Activated CD4-positive, alpha-beta T cell treated with anti-CD3 and anti-CD28 coated beads for 4 hours (primary cell): ENCODE measurements at places on chromosomes 11 and 22.

DNA sequence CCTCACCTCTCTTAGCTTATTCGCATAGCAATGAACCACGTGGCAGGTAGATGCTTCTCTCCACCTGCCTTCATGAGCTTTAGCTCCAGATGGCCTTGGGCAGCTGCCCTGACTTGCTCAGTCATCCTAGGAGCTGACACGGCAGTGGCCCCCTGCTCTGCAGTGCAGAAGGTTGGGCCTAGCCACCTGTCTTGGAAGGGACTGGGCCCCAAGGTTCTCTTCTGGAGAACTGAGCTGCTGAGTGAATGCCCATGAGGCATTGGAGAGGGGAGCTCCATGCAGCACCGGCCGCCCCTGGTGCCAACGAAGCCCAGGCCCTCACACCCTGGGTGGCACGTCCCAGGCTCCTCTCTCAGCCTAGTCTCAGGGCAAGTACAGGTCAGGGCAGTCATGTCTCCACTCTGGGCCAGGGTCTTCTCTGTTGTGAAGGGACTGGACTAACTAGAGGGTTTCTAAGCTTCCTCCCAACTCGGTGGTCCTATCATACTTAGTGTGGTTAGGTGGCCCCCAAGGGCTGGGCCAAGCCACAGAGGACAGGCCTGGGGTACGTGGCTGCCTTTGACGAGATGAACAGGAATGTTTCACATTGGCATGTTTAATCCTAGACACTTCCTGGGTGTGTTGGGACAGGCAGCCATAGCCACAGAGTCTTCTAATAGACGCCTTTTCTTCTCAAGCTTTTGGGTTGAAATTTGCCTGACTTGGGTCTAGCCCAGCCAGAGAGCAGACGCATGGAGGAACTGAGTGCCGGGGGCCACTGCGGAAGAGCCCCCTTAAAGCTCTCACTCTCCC lies 47.9 kb downstream of the ALX4 start:
- DNase-seq = no peak

DNA sequence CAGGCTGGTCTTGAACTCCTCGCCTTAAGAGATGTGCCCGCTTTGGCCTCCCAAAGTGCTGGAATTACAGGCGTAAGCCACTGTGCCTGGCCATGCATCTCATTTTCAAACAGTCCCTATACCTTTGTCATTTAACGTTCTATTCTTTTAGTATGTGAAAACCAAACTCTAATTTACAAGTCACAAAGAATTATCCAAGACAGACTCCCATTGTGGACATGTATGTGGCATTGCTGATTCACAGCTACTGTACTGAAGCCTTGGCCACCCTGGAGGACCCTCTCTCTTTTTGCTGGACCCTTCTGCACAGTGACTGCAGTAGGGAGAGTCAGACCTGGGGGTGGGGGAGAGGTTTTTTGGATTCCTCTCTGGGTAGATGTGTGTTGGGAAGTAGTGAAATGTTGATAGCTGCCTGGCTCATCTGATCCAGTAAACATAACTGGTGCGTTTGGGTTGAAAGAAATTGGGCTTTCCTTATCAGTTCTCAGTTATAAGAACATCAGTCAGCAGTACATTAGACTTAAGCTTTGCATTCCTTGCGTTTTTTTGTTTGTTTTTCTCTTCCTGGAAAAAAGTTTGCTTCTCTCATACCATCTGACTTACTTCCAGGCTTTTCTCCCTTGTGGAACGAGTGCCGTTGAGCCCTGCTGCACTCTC lies 65.9 kb downstream of the MED15 start:
- DNase-seq = no peak

GRCh38 chr11:129292771-129293170 lies 82.9 kb upstream of the BARX2 start:
- DNase-seq = no peak

- no peak for DNase-seq
Measured at GRCh38 chr11:57251037-57251436, 14.0 kb upstream of the APLNR start.

- DNase-seq = peak; percentile 15
Measured at GRCh38 chr11:6812390-6813005, 13.0 kb upstream of the OR6A2 start.

- DNase-seq = no peak
Measured at GRCh38 chr11:132073787-132074186, 703.4 kb downstream of the NTM start.
